ENCODE measurements at places on chromosomes 5 and 9.
A peak's percentile ranks its signal among the peaks of the same experiment; 100 is the strongest.

DNA sequence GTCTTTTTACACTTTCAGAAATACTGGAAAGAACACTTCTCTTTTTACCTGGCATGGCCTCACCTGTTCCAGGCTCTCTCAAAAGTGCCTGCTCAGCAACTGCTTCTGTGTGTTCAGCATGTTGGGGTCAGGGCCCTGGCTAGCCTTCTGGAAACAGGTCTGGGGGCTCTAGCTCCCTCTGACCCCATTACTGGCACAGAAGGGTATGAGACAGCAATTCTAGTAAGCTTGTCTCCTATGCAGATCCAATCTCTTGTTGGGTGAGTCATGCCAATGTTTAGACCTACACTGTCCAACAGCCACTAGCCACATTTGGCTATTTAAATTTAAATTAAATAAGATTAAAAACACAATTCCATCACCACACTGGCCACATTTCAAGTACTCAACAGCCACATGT is 80.8 kb downstream of the MAPKAP1 start:
- no peak for DNase-seq

DNA sequence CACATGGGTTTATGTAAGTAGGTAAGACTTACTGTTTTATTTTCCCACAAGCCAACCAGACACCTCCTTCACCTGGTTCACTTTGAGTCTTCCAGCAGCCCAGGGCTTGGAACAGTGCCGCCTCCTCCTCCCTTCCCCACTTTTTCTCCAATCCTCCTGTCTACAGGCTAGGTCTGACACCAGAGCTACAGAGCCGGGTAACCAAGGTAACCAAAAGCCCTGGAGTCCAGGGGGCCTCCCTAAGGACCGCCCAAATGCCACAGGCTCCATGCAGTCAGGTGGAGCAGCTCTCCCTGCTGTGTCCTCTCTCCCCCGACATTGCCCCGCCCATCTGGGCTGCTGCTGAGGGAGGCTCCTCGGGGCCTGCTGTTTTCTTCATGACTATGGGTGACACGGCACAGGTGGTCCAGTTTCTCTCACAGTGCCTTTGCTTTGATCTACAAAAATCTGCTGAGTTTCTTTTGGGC is 138.0 kb upstream of the EFNA5 start:
- no peak for DNase-seq

- DNase-seq, result no peak
Measured at GRCh38 chr5:83085106-83085505, 7.8 kb downstream of the XRCC4 start.

DNA sequence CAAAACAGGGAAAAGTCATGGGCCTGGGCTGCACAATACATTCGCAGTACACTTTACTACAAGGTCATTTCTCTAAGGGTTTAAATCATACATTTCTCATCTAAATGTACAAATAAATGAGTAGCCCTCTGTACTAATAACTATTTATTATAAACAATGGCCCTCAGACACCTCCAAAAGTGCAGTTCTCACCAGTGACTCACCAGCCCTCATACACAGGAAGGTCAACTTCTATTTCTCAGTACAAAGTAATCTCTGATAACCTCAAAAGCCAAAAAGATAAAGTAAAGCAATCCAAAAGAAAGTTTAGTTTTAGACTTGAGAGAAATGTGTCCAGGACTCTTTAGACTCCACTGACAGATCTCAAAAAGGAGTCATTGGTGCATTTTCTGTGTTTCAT is 1258.1 kb upstream of the CDH6 start:
- DNase-seq, result no peak

DNA sequence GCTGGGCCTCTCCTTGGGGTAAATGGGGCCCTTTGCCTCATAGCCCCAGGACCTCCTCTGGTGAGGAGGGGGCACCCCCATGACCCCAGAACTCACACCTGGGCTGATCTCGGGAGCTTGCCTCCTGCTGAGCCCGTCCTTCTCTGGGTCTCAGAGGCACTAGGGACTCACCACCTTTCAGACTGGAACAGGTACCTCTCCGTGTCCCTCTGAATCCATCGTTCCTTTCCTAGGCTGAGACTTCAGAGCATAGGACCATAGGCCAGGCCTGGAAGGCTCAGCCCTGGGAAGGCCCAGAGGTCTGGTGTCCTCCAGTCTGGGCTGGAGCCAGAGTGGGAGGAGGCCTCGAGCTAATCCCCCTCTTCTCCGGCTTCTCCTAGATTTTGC is 97.9 kb downstream of the CACNA1B start:
- no peak for DNase-seq

DNA sequence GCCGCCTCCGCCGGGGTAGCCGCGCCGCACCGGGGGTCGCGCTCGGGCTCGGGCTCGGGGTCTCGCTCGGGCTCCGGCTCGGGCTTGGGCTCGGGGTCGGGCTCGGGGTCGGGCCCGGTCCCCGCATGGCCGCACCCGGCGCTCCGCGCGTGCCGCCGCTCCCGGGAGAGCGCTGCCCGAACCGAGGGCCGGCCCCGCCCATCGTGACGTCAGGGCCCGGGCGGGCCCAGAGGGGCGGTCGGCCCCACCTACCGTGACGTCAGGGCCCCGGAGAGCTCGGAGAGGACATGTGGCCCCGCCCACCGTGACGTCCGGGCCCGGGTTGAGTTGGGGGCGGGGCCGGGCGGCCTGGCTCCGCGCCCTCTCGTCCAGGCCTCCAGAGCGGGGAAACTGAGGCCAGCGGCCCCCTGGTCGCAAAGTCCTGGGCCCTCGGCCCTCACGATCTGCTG is at the start of gene NSMF:
TSS of gene NSMF (minus strand) at position 183 of the 449 bp plus-strand sequence. CDS start 232 bp downstream, outside the sequence.
- peak; percentile 95 for DNase-seq

DNA sequence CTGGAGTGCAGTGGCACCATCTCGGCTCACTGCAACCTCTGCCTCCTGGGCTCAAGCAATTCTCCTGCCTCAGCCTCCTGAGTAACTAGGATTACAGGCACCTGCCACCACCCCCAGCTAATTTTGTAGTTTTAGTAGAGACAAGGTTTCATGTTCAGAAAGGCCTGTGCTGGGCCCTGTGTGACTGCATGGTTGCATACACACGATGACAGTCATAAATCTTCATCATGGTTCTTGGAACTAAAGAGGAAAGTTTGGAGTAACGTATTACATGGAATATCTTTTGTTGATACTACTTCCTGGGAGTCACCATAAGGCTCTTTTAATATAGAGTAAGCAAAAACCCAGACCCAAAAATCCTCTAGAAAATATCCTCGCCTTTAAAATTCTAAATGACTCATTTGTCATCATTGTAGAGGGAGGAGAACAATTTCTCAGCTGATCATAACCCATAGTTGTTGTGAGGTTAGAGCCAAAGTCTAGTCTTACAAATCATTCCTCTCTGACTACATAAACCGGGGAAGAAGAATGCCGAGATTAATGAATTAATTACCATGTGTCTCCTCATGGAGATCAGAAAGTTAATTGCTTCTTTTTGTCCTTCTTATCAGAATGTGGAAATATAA is 47.0 kb downstream of the KLF9 start:
- DNase-seq, result no peak

DNA sequence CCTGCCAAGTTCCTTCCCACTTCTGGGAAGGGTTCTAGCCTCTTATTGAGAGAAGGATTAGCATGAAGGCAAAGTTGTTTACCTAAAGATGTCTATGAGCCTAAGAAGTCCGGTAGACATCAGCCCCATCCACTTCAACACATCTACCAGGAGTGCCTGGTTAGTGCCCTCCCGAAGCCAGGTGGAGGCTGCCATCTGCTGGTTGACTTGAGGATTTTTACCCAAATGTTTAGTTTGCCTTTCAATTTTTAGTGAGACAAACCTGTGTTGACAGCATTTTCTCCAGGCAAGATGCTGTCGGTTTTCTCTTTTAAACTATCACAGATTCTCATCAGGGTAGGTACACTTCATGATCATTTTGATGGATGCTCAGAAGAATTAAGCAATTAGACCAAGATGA is 83.6 kb upstream of the TNFSF8 start:
- DNase-seq, result peak; percentile 49

DNA sequence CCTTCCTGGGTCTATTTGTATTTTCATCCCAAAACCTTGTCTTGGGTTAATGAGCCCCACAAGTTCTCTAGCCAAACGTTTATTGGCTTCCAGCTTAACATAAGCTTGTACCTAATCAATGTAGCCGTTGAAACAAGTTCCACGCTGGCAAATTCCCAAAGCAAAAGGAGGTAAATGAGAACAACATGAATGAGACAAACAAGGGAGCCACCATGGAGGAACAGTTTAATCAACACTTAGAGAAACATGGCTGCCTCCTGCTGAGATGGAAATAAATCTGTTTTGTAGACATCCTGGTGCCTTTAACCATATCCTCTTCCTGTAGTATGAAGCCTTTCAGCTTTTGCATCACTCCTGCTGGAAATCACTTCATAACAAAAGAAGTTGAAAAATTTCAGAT is 166.6 kb upstream of the NFIB start:
- DNase-seq, result no peak

GRCh38 chr5:94086194-94086593 is 344.8 kb upstream of the POU5F2 start:
- no peak for DNase-seq

Measured in activated CD8-positive, alpha-beta memory T cell treated with anti-CD3 and anti-CD28 coated beads for 1 hour (primary cell).